ENCODE measurements at places on chromosomes 5 and 9. TPM values are rescaled to one million over a fixed set of nuclear protein-coding genes. Genes with fewer than 3 reads are reported as not detected.

DNA sequence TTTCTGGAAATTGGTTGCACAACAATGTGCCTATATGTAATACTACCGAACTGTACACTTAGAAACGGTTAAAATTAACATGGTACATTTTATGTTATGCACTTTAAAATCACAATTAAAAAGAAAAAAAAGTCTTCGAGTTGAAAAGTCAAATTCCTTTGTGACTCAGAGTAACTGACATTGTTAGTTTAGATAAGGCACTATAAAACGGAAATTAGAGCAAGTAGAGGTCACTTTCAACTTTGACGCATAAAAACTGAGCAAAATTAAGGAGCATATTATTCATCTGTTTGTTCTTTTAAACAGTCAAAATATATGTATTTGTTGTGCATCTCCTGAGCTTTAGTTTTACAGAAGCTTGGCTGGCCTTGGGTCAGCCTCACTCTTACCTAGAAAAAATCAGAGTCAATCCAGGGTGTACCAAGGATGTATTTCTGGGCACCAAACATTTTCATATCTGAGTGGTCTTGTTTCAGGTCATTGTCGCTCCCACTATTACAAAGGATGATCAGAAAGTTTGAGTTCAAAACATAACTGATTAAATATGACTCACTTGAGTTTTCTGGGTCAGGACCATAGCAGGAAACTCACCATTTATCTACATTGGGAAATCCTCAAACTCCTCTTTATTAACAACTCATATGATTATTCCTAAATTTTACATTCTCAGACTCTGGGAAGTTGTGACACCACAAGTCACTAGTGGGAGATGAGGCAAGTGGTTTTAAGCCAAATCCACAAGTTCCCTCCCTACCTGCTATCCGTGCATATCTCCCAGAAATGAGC is 160.6 kb downstream of the CCDC192 start:
- H3K36me3 ChIP-seq = no peaks in the 10 kb centered on the region
- H3K4me3 ChIP-seq = no peak overlapping the region
- H3K4me1 ChIP-seq = no peaks in the 10 kb centered on the region
- no peaks in the 10 kb centered on the region for H3K27me3 ChIP-seq
- no peak for DNase-seq

DNA sequence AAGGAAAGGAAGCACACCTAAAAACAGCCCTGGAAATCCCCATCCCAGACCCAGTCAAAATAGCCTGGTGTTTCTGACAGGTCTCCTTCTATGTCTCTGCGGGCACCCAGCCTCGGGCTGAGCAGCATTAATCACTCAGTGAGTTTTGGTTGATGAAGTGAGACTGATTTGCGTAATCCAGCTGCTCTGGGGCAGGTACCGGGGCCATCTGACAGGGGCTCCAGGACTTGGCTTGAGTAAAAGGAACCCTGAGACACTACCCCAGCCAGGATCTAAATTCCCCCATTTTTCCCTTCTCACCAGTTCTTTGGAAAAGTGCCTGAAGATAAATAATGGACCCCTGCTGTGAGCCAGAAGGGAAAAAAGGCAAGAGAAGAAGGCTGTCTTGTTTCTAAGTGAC is 596 bp downstream of the SLC28A3 start:
- H3K27me3 ChIP-seq = peaks cover 3% of the 10 kb centered on the region
- no peaks in the 10 kb centered on the region for H3K4me1 ChIP-seq
- no peak overlapping the region for H3K4me3 ChIP-seq
- no peak overlapping the region for H3K27ac ChIP-seq

DNA sequence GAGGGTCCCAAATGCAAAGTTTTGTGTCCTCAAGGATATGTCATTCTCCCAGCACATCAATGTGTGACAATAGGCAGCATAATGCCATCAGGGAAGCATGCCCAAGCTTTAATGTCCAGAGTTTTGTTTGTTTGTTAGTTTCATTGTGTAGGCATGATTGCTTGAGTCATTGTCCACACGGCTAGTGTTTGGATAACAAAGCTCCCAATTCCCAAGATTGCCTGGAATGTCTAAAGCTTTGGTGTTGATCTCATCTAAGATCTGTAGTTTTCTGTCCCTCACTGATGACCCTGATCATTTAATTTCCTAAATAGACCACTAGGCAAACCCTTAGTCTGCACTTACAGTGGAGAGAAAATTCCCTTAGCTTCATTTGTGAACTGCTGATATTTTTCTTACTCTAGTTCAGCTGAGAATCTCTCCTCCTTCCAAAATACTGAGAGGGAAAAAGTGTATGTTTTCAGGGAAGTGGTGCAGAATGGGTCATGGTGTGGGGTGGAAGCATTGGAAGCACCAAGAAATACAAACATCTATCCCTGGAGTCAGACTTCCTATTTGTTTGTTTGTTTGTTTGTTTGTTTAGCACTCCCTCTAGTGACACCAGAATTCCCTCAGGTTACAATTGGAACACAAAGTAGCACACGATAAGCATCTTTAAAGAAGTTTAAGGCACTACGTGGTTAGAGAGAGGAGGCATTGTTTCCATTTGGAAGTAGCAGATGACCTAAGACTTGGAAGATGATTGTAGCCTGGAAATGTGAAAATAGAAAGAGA is 127.1 kb downstream of the PRDM6 start:
- H3K4me3 ChIP-seq = no peak overlapping the region
- DNase-seq = no peak
- H3K36me3 ChIP-seq = no peaks in the 10 kb centered on the region
- H3K27ac ChIP-seq = no peak overlapping the region
- peaks cover 4% of the 10 kb centered on the region for H3K4me1 ChIP-seq

The COL27A1 gene
- 61.4 TPM for total RNA-seq

The KDM3B gene
- total RNA-seq = 101 TPM

GRCh38 chr9:31519424-31519823 is 865.0 kb upstream of the ACO1 start:
- H3K27ac ChIP-seq = no peak overlapping the region
- DNase-seq = no peak
- H3K27me3 ChIP-seq = no peaks in the 10 kb centered on the region
- no peaks in the 10 kb centered on the region for H3K36me3 ChIP-seq
- no peak overlapping the region for H3K4me3 ChIP-seq

The IFNE gene
- not detected for total RNA-seq

DNA sequence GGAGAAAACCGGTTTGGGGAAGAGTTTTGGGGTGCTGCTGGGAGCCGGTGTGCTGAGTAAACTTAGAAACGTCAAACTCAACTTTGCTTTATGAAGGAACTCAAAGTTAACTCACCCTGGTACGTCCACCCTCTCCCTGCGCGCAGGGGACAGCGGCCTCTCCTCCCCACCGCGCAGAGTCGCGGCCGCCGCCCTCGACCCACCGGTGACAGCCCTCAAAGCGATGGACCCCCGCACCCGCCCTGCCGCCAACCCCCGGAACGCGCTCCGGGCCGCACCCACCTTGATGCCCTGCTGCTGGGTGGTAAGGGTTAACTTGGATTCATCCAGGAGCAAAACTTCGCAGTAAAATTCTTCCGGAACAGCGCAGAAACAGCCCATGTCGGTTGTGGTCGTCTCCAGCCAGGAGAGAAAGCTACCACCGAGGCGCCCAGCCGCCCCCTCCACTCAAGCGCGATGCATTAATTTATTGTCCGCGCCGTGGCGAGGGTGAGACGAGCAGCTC is 366 bp downstream of the EPB41L4A start:
- peak; percentile 23 for DNase-seq
- H3K27ac ChIP-seq = no peak overlapping the region
- peaks cover 25% of the 10 kb centered on the region for H3K4me1 ChIP-seq
- H3K36me3 ChIP-seq = peaks cover under 1% of the 10 kb centered on the region
- peak overlapping the region; percentile 90 for H3K4me3 ChIP-seq

The KIF4B gene
- 0.54 TPM for total RNA-seq

GRCh38 chr5:164175083-164175482 is 669.7 kb downstream of the MAT2B start:
- H3K36me3 ChIP-seq = no peaks in the 10 kb centered on the region
- H3K4me3 ChIP-seq = no peak overlapping the region
- H3K27ac ChIP-seq = no peak overlapping the region
- DNase-seq = no peak

The LRRC19 gene
- total RNA-seq = not detected

- H3K27ac ChIP-seq = no peak overlapping the region
- DNase-seq = no peak
- H3K36me3 ChIP-seq = peaks cover 22% of the 10 kb centered on the region
Measured at GRCh38 chr9:36142510-36143244, 6.1 kb downstream of the GLIPR2 start.

The OLFML2A gene
- total RNA-seq = 18.2 TPM

DNA sequence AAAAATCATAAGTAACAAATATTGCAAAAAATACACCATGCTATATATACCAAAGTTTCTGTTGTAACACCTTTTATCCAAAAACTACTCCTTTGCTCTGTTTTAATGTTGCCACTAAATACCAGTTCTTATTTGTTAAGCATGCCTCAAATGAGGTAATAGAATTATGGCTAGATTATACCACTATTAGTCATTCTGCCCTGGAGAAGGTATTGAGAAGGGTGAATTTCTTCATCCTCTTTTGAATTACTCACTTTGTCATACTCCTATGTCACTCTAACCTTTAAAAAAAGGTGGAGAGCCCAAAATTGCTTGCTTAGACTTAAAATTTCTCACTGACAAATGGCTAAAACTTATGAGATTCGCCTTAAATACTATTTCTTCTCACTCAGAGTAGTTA is 750.9 kb downstream of the MAT2B start:
- no peak overlapping the region for H3K27ac ChIP-seq
- no peak for DNase-seq
- H3K4me3 ChIP-seq = no peak overlapping the region
- H3K36me3 ChIP-seq = no peaks in the 10 kb centered on the region

The LCN1 gene
- not detected for total RNA-seq

GRCh38 chr5:157721159-157721558 is 10.1 kb upstream of the THG1L start:
- H3K4me1 ChIP-seq = peaks cover 3% of the 10 kb centered on the region
- no peak for DNase-seq
- H3K27me3 ChIP-seq = peaks cover 3% of the 10 kb centered on the region
- H3K36me3 ChIP-seq = no peaks in the 10 kb centered on the region
- no peak overlapping the region for H3K4me3 ChIP-seq

The C9orf50 gene
- not detected for total RNA-seq

- no peaks in the 10 kb centered on the region for H3K36me3 ChIP-seq
- peaks cover 2% of the 10 kb centered on the region for H3K27me3 ChIP-seq
- H3K4me1 ChIP-seq = no peaks in the 10 kb centered on the region
- H3K4me3 ChIP-seq = no peak overlapping the region
- H3K27ac ChIP-seq = no peak overlapping the region
Measured at GRCh38 chr9:80556631-80557030, 984.9 kb downstream of the TLE4 start.

DNA sequence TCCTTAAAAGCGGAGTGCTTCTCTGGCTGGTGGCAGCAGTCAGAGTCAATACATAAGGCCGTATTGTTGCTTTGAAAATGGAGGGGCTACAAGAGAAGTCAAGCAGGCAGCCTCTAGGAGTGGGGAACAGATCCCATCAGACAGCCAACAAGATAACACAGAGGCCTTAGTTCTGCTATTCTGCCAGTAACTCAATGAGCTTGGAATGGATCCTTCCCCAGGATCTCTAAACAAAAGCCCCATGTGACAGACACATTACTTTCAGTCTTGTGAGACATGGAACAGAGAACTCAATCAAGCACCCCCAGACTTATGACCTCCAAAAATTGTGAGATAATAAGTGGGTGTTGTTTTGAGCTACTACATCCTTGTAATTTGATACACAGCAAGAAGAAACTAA is 158.6 kb downstream of the RFX3 start:
- H3K4me3 ChIP-seq = no peak overlapping the region
- H3K27me3 ChIP-seq = no peaks in the 10 kb centered on the region
- DNase-seq = peak; percentile 4
- H3K27ac ChIP-seq = peak overlapping the region; percentile 92
- peaks cover 3% of the 10 kb centered on the region for H3K36me3 ChIP-seq

DNA sequence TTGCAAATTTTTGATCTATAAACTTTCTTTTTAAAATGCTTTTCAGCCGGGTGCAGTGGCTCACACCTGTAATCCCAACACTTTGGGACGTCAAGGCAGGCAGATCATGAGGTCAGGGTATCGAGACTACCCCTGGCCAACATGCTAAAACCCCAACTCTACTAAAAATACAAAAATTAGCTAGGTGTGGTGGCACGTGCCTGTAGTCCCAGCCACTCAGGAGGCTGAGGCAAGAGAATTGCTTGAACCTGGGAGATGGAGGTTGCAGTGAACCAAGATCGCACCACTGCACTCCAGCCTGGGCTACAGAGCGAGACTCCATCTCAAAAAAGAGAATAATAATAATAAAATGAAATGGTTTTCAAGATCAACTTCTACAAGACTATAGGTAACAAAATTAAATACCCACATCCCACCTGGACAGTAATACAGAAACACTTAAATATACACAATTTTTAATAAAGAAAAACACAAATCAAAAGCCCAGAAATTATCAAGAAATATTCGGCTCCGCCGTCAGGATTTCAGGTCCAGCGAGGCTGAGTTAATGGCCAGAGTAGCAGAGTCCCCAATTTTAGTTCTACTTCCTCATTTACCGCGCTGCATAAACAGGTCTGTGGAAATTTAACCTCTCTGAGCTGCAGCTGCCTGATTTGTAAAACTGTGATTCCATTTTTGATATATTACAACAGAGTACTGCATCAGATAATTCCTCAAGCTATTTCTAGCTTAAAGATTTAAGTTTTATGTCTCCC is 4.0 kb downstream of the TUT7 start:
- DNase-seq = no peak
- H3K4me1 ChIP-seq = peaks cover 19% of the 10 kb centered on the region
- no peak overlapping the region for H3K27ac ChIP-seq
- no peaks in the 10 kb centered on the region for H3K27me3 ChIP-seq
- peaks cover 4% of the 10 kb centered on the region for H3K36me3 ChIP-seq
- peak overlapping the region; percentile 59 for H3K4me3 ChIP-seq

DNA sequence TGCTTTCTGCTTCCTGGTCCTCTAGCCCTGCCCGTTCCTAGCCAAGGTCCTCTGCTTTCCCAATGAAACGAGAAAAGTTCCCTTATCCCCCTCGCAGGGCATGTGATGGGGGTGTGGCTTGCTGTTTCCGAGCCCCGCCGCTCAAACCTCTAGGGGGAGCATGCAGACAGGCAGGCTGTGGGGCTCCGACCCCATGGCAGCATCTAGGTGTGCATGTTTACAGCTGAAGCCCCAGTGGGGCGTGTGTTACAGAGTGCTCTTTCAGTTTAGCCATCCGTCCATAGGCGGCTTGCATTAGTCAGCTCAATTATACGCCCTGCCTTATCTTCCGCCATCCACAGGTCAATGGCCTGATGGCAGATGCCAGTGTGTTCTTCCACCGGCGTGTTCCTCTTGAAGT is 48.3 kb upstream of the SPATA31E1 start:
- H3K4me3 ChIP-seq = no peak overlapping the region
- no peak overlapping the region for H3K27ac ChIP-seq
- DNase-seq = peak; percentile 35
- H3K4me1 ChIP-seq = no peaks in the 10 kb centered on the region
- no peaks in the 10 kb centered on the region for H3K36me3 ChIP-seq

All from endothelial cell (in vitro differentiated cells).